Upper lobe of right lung (tissue), 1 donor: ENCODE measurements at places on chromosomes 5 and 9. TPM values are rescaled to one million over a fixed set of nuclear protein-coding genes. Genes with fewer than 3 reads are reported as not detected.

DNA sequence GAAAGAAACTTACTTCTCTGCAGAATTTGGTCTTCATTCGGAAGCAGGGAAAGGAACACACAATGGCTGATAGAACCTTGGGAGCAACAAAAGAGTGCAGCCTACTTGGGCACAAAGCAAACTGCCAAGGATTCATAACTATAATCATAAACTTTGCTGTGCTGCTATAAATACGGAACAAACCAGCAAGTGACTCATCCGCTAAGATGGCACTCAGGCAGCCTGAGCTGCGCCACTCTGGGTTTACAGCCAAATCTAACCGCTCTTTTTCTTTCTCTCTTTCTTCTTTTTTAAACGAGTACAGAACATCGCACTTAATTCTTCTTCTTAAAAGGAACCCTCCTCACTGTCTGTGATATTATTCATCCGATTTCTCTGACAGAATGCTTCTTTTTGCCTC, 81.1 kb downstream of the PTPN3 start:
- no peak for DNase-seq

- no peak for DNase-seq
Observed at GRCh38 chr9:120348951-120349429, 231.0 kb downstream of the CDK5RAP2 start.

- peak; percentile 64 for DNase-seq
Observed at GRCh38 chr5:956941-957747, 51.5 kb upstream of the NKD2 start.

DNA sequence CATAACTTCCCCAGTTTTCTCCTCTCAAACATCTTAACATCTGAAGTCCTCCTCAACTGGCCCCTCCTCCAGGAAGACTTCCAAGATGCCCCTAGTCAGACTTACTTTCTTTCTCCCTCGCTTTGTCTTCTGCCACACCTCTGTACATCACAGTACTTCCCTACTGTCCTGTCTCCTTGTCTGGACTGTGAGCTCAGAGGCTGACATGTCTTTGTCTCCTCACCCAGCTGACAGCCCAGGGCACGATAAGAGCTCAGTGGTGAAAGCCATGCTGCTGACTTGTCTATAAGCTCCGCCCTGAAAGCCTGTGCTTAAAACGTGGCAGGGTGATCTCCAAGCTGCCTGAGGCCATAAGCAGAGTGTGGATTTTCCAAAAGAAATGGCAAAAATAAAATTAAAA, 33.0 kb upstream of the SLC25A51 start:
- no peak for DNase-seq

GRCh38 chr5:164876793-164877192, 1371.4 kb downstream of the MAT2B start:
- DNase-seq = no peak

DNA sequence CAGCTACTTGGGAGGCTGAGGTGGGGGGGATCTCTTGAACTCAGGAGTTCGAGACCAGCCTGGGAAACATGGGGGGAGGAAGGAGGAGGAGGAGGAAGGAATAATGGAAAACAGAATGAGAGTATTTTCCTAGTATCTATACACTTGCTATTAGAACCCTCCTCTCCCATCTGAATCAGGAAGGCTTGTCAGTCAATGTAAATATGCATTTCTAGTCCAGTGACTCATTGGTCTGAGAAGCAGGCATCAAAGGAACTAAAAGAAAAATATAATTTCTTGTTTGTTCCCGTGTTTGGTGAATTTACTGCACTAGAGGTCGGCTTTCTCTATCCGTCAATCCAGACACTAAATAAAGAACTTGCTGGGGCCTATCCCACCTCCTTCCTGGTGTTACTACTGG, 88.6 kb downstream of the AGTPBP1 start:
- no peak for DNase-seq

- DNase-seq = no peak
Observed at GRCh38 chr5:141172381-141173204, at the start of gene PCDHB7. PCDHB7 (plus strand) TSS chr5:141172644; CDS start chr5:141172836, 192 bp downstream.

DNA sequence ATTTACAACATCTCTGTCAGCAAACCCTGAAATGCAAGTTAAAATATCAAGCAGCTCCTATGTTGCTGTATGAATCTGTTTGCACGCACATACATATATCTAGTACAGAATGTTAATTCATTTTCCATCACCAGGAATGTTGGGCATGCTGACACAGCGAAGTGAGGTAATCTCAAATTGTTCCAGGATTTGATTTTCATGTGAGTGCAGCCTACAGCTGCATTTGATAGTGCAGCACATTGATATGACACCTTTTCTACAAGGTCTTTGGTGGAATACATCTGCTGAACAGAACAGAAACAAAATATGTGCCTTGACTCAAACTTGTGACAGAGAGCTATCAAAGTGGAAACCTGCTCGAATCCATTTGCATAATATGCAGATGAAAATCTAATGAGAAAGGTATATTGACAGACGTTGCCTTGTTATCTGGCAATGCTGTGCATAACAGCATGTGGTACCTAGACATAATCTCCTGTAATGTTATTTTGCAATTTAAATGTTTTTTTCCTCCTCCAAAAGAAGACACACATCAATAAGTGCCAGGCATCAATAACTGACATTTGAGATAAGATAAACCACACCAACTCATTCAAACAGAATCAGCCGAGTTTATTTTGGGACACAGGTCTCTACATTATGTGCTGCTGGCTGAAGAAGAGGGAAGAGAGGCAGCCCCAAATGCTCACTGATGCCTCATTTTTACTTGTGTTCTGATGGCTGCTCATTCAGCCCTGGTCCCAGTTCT, 512.2 kb downstream of the ZNF608 start:
- DNase-seq = no peak

Gene PELO
- 41.3 TPM for total RNA-seq

Gene PCDHGB4
- 4.2 TPM for total RNA-seq

Gene KIF20A
- total RNA-seq = 0.69 TPM

Gene TMEM232
- total RNA-seq = 3.6 TPM

Gene WHRN
- 3.1 TPM for total RNA-seq

Gene SH3GL2
- 3.2 TPM for total RNA-seq

Gene PCDHB10
- total RNA-seq = 2.1 TPM

Gene DOCK8
- total RNA-seq = 83.4 TPM

Gene CHSY3
- 5.7 TPM for total RNA-seq

Gene SPATA31A3
- not detected for total RNA-seq

Gene STK10
- total RNA-seq = 56.9 TPM

Gene FRRS1L
- total RNA-seq = 0.09 TPM
